EH (cell line): ENCODE measurements at places on chromosomes 2 and 18.

DNA sequence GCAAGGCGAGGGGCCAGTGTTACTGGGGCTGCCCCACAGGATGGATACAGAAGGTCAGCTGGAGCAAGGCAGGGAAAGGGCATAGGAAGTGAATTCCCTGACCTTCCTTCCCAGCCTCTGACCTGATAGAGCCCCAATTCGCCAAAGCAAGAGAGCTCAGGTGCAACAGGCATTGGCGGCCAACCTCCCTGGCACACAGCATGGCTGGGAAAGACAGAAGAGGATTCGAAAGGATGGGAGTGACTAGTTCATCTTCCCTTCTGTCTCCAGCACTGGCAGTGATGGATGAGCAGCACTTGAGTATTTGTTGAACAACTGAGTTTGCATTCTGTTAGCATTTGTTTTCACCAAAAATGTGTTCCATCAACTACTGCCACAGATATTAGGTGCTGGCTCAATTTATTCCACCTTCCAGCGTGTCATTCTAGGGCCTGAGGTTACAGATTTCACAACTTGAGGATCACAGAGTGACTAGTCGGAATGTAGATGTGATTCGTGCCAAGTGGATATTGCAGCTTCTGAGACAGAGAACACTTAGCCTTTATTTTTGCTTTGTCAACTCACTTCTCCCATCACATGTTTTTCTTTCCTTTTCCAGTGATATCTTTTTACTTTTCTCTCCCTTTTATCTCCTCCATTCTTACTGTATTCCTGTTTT, 6.2 kb downstream of the COPS8 start:
- DNase-seq: peak; percentile 59

- DNase-seq: no peak
These were observed 126.4 kb upstream of the NCK2 start for GRCh38 chr2:105618351-105618659.

GRCh38 chr18:9918016-9918680, 4.3 kb downstream of the VAPA start:
- DNase-seq: peak; percentile 41

DNA sequence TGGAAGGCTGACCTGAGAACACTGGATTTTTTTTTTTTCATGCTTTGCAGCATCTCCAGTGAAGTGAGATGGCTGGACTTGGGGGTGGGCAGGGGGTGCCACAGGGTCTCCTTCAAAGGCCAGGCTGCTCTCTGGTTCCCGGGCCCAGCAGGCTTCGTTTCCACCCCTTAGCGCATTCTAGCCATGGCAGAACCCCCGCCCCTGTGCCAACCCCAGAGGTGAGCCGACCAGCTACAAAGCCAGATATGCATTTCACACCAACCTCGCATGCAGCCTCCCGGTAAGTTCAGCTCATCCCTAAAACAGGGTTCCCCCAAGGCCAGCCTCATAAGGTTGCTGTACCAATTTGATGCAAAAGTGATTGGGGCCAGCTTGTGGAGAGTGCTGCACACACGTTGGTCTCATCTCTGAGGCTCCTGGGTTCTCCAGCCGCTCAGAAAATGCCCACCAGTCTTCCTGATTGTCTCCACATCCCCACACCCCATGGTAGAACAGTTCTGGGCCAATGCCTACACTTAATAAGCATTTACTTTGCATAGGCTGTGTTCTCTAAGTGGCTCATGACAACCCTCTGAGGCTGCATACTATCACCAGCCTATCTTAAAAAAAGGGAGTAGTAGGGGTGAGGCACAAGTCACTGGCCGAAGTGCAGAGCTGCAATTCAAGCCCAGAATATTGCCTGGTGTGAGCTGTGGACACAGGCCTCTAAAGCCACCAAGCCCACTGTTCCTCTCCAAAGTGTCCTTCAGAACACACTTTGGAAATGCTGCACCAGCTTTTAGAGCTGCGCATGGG, 23.3 kb downstream of the SMAD7 start:
- DNase-seq: no peak

DNA sequence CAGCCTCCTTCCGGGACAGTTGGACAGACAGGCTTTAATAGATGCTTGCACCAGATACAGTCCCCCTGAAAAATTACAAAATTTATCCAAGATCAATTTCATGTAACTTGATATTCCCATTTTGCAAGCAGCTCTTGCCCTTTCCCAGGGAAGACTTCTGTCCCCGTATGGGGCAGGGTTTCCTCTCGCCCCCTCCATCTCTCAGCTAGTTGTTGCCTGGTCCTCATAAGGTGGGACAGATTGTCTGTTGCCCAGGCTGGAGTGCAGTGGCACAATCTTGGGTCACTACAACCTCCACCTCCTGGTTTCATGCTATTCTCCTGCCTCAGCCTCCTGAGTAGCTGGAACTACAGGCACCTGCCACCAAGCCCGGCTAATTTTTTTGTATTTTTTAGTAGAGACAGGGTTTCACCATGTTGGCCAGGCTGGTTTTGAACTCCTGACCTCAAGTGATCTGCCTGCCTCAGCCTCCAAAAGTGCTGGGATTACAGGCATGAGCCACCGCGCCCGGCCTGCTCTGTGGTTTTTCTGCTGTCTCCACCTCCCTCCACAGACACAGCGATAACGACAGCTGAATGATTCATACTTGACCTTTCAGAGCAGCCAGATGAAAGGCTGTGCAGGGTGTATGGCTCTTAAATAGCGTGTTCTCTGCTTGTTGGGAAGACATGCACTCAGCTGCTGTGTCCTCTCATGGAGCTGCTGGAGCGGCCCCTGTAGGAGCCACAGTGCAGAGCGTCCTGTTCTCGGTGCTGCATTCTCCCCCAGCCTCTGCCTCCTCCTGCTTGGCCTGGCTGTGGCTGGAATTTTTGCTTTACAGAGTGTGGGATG, 61.4 kb downstream of the TTC39C start:
- DNase-seq: peak; percentile 99

DNA sequence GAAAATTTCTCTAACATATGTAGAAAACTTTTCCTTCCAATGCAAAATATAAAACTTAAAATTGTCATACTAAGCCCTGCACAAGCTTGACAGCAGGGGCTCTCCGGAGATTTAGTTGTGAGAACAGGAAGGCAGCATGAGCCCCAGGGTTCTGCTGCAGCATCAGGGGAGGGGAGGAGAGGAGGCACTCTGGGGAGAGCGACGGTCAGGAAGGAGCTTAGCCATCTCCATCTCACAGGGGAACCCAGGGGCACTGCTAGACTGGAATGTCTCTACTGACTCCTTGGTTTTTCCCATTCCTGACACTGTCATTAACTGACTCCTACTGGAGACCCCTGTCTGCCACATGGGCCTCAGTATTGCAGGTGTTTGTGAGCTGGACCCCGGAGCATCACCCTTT, 123.6 kb downstream of the GPR39 start:
- DNase-seq: no peak
